GM12878 (cell line): ENCODE measurements at places on chromosomes 7 and 10.

DNA sequence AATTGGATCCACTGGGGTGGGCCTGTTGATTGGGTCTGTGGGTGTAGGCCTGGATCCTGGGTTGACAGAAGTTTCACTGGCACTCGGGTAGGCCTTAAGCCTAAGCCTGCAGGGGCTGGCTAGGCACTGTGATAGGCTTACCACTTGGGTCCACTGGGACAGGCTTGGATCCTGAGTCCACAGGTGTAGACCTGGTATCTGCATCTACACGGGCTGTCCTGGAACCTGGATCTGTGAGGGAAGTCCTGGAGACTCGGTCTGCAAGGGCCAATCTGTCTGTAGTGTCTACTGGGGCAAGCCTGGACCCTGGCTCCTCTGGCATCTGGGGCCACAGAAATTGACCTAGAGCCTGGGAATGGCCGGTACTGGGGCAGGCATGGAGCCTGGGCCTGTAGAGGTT lies 219.0 kb upstream of the NRG3 start:
- no peak for DNase-seq

- peak; percentile 7 for DNase-seq
These were observed 17.3 kb downstream of the GRID2IP start for GRCh38 chr7:6533893-6534495.

DNA sequence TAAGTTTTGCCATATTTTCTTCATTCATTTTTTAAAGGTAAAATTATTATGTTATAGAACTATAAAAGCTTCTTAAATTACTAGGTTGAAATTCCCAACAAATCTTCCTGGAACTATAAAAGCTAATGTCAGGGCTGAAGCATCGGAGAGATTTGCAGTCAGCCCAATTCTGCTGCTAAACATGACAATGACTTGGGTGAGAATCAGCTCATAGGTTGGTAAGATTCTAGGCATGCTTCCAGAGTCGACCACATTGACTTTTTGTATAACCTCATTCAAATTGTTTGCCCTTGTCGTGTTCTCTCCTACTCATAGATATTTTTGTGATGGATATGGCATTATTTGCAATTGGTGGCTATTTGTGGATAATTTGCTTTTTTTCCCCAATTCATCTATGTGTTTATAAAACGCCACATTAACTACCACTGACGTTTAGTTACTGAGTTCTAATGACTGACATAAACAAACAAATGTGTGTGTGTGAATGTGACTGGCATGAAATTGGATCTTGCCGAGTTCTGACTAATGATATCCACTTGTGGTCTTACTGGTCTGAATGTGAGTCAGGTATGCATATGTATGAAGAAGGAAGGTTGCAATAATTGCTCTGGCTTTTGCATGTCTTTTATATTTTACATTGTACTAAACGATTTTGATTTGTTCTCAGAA lies 579.8 kb downstream of the PARD3 start:
- no peak for DNase-seq

- no peak for DNase-seq
These were observed 69.6 kb upstream of the GATA3 start for GRCh38 chr10:7984896-7985295.

DNA sequence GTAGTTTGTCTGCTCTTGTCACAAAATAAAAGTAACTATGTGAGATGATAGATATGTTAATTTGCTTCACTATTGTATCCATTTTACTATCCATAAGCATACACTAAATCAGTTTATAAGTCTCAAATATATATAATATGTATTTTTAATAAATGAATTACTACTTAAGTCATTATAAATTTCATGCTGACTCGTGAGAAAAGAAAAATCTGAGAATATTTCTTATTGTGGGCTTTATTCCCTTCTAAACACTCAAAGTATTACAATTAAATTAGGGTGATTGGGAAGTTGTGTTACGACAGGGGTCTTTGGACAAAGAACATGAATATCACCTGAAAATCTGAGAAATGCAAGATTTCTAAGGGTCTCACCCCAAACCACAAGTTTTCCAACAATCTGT lies 48.7 kb upstream of the RELN start:
- DNase-seq: no peak

DNA sequence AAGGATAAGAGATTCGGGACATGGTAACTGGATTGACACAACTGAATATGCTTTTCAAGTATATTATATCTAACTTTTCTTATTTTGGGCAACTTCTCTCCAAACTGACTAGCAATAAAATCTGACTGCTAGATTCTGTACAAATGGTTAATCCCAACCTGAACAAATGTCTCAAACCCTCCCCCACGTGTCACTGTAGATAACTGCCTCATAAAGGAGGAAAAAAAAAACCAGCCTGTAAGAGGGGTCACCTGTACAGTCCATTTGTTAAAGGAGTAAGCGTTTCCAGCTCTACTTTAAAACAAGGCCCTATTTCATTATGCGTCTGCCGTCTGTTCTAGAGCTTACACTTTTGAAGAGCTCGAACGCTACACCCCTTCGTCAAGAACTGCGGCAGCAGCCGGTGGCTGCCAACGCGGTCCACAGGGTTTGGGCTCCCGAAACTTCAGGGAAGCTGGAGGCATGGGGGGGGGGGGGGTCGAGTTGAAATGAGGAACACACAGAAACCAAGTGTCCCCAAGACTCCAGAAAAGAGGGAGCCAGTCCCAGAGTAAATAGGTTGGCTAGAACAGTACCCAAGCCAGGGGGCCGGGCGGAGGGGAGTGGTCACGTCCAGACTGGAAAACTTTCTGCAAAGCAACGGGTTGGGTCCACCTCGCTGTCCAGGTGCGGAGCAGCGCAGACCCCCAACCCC lies 492 bp downstream of the COG5 start:
- no peak for DNase-seq

GRCh38 chr7:15889507-15889906 lies 203.0 kb upstream of the MEOX2 start:
- DNase-seq: no peak

DNA sequence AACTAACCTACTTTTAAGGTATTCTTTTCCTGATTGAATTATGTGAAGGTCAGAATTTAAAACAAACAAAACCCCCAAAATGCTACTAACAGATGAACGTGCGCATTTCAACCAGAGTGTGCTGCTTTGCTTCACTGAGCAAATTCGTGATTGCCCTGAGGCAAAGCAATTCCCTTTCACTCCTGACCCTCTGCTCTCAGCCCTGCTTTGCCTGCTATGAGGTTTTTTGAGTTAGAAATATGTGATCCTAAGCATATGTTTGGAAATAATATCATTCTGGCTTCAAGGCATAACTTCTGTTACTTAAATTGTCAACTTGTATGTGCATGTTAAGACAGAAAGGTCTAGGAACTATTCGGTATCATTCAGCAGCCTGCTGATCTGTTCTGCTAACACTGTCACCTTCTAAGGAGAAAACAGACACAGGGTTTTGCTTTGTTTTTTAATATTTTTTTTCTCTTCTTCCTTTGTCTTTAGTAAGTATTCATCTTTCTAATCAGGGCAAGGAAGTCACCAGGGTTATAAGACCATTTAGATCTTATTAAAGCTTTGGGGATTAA lies 124.2 kb downstream of the GNAT3 start:
- no peak for DNase-seq

DNA sequence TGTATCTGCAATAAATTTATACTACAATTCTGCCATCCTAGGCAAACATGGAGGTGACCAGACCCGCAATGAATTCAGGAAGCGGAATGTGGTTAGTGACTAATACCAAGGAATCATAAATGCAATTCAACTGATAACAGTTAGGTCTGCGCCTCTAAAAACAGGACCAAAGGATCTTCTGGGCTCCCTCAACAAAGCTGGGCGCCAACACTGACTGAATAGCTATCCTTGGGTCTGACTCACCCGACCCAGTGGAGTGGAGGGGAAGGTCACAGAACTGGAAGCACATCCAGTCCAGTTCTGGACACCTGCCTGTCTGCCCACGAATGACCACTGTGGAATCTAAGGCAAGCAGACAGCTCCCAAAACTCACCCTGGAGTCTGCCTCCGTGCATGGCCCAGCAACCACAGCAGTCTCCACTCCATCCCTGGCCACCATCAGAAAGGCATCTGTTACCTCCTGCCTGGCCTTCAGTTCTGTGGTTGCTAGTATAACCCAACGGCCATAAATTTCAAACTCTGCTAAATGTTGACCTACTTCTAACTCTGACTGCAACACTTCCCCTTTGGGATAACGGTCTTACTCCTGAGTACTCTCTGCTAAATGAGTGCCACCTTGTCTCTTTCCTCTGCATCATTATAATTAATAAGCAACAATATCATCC lies 43.0 kb upstream of the DLX6 start:
- no peak for DNase-seq

DNA sequence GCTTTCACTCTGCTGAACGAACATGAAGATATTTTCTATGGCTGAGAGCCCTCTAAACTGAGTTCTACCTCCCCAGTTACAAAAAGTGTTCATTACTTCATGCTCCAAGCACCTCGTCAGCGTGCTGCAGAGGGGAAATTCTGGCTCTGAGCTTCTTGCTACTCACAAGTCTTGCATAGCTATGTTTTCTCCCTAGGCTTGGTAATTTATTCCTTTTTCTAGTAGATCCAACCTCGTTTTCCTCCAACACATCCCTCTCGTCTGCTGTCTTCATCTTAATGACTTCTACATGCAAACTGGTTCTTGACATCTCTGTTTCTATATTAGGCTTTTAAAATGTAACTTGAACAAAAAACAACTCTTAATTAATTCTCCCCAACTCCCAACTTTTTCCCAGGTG lies 1034.5 kb downstream of the REEP3 start:
- no peak for DNase-seq

DNA sequence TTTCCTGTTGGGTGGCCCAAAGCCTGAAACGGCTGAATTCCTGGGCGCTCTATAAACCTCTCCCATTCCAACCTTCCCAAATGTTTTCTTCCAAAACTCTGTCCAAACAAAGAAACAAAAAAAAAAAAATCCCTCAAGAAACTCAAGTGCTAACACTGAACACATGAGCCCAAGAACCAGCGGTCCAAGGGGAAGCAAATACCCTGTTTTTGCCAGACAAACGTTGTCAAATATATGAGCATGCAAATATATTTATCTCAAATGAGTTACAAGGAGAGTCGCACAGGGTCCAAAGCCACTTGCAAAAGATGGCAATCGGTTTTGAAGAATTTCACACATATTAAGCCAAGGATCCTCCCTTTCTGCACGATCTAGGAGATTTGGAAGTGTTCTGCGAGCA lies 23.3 kb upstream of the EMX2 start:
- DNase-seq: no peak

GRCh38 chr7:129013048-129013724 lies 41.7 kb downstream of the TNPO3 start:
- DNase-seq: peak; percentile 31

GRCh38 chr7:138837627-138838026 lies 39.6 kb upstream of the ATP6V0A4 start:
- DNase-seq: no peak

GRCh38 chr7:101644879-101645278 lies 15.8 kb upstream of the MYL10 start:
- no peak for DNase-seq

GRCh38 chr7:95481271-95482165 lies 4.2 kb upstream of the ASB4 start:
- DNase-seq: no peak

DNA sequence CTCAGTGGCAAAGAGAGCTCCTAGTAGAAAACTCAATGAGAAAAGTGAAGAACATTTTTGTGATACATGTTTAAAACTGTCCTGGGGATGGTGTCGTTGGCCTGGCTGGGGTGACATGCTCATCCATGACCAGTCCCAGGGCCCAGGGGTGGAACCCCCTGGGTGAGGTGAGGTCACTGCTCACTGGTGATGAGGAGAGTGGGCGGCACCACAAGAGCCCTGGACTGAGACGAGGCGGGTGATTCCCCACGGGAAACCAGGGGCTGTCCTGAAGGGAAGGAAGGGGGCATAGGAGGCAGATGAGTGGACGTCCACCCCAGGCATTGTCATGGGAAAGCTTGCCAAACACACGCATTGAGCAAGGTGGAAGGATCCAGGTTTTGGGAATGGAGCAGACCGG lies 54.6 kb downstream of the HTR5A start:
- DNase-seq: no peak

DNA sequence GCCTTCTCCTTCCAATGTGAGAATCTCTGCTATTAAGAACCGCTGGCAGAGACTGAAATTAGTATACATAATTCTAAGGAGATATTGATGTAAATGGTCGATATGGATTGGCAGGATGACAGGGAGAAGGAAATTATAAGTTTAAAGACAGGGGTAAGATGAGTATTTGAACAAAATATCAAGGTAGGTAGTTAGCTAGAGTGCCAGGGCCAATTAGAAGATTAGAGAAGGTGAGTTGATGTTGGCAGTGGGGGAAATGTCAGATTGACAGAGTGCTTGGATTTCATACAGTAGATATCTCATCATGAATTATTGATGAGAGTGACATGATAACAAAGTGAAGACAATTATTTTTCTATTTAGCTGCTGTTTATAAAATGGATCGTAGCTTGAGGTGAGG lies 74.1 kb downstream of the BTRC start:
- no peak for DNase-seq

- no peak for DNase-seq
These were observed 36.2 kb downstream of the NOLC1 start for GRCh38 chr10:102188298-102188940.

GRCh38 chr7:129741743-129742213 lies 130.3 kb downstream of the NRF1 start:
- no peak for DNase-seq

- no peak for DNase-seq
These were observed 34.2 kb downstream of the MYOF start for GRCh38 chr10:93447970-93448369.

DNA sequence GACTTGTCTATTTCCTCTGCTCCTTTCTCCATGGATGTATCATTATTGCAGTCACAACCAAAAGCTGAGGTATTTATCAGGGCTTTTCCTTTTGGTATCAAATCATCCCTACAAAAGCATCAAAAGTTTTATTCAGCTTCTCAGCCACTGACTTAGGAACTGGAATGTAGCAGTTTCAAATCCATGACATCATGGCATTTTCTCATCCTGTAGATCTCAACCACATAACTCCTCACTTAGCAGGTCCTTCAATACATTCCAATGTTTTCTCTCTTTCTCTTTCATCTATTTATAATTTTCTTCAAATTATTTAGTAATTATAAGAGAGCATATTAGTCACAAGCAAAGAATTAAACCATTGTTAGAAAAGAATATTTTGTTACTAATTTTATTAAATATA lies 537.4 kb upstream of the SORCS1 start:
- no peak for DNase-seq

GRCh38 chr10:21944727-21945386 lies 58.7 kb downstream of the DNAJC1 start:
- no peak for DNase-seq
